ENCODE measurements at places on chromosomes 1 and 21. TPM values are rescaled to one million over a fixed set of nuclear protein-coding genes. Genes with fewer than 3 reads are reported as not detected.

GRCh38 chr21:44485254-44485793, 30.0 kb downstream of the LRRC3 start:
- peak; percentile 38 for DNase-seq

- no peak for DNase-seq
Observed at GRCh38 chr1:51516649-51517158, 2.4 kb downstream of the EPS15 start.

DNA sequence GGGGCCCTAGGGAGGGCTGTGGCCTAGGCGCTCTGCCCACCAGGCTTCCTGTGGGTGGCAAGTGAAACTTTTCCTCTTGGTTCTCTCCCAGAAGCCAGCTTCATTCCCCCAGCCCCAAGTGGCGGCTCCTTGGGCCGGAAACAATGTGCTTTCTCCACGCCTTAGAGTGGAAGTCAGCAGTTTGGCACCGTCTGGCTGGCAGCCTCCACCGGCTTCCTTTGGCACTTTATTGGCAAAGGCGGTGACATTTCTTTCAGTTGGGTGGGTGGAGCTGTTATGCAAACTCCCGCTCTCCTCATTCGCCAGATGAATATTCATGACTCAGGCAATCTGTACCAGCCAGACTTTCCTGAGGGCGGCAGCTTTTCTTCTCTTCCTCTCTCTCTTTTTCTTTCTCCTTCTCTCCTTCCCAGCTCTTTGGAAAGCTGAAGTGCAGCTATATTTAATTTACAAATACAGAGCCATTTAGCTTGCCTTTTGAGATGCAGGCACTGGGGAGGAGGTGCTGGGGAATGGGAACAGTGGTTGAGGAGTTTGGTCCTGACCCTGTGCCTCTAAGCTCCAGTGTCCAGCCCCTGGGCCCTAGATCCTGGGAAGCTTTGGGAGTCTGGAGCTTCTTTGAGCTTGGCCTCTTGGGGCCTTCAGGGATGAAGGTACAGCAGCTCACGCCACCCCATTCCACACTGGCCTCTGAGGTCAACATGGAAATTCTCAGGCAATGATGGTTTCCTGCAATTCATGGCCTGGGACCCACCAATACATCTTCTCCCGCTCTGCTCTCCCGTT, 67.8 kb upstream of the POU3F1 start:
- DNase-seq: no peak

DNA sequence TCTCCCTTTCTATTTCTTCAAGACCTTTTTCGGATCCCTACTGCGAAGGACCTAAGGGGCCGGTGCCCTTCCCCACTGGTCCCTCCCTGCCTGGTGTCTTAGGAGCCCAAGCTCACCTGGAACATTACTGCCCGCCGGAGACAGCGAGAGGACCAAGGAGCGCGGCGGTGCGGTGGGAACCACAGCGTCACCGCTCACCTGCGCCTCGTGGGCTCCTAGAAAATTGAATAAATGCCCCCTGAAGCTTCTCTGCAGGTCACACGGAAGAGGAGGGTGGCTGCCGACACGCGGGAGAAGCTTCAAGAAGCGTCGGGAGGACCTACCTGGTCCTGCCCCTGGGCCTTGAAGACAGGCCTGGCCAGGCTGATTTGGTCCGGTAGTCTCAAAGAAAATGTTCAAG, 65.2 kb downstream of the PPIAL4A start:
- DNase-seq: no peak

DNA sequence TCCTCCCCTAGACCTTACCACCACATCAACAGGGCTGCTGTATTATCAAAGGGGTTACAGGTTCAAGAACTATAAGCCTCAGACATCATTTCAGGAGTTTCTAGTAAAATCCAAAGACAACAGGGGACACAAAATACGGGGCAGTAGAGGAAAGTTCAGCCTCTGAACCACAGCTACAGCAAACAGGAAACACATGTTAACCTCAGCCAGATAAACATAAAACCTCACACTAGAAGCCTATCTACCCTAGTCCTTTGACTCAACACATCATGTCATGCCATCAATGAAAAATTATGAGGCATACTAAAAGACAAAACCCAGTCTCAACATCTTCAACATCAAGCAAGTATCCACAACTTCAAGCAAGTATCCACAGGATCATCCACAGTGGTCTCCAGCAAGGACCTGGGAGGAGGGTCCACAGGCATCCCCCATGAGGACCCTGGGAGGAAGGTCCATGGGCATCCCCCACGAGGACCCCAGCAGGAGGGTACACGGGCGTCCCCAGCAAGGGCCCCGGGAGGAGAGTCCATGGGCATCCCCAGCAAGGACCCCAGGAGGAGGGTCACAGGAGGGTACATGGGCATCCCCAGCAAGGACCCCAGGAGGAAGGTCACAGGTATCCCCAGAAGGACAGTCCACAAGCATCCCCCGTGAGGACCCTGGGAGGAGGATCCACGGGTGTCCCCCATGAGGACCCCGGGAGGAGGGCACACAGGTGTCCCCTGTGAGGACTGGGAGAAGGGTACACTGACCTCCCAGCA, 440.0 kb downstream of the MATN1 start:
- DNase-seq: no peak

DNA sequence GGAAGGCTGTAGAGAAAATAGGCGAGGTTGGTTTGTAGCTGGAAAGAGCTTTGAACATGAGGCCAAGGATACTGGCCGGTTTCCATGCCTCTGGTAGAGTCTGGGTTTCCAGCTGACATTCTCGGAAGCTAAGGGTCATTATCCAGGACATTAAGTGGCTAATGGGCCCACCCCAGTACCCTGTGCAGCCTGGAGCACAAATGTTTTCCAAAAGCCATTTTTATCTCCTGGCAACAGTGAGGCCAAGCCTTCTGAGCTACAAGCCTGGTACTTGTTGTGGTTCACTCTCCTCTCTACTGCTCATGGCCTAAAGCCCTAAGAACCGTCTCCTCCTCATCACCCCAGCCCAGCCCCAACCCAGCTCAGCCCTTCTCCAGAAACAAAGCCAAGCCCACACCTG, 122.9 kb downstream of the DMRTA2 start:
- DNase-seq: no peak

GRCh38 chr1:62654744-62655143, 33.4 kb downstream of the DOCK7 start:
- DNase-seq: no peak

GRCh38 chr1:243294723-243295121, 38.9 kb downstream of the SDCCAG8 start:
- DNase-seq: peak; percentile 11

ELAPOR1 gene
- total RNA-seq: 0.29 TPM

EPHB2 gene
- total RNA-seq: 1.4 TPM
